ENCODE measurements at places on chromosomes 5 and 9.

GRCh38 chr9:135241381-135242048 lies 154.0 kb downstream of the OLFM1 start:
- no peak for DNase-seq

- no peak for DNase-seq
Measured at GRCh38 chr9:120869726-120870125, 7.3 kb downstream of the PHF19 start.

DNA sequence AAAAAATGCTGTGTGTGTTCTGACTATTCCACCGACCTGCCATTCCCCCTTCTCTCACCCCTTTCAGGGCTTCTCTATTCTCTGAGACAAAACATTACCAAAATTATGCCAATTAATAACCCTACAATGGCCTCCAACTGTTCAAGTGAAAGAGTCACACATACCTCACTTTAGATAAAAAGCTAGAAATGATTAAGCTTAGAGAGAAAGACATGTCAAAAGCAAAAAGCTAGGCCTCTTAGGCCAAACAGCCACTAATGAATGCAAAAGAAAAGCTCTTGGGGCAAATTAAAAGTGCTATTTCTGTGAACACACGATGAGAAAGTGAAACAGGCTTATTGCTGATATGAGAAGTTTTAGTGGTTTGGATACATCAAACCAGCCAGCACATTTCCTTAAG lies 279.6 kb upstream of the GRAMD2B start:
- no peak for DNase-seq

DNA sequence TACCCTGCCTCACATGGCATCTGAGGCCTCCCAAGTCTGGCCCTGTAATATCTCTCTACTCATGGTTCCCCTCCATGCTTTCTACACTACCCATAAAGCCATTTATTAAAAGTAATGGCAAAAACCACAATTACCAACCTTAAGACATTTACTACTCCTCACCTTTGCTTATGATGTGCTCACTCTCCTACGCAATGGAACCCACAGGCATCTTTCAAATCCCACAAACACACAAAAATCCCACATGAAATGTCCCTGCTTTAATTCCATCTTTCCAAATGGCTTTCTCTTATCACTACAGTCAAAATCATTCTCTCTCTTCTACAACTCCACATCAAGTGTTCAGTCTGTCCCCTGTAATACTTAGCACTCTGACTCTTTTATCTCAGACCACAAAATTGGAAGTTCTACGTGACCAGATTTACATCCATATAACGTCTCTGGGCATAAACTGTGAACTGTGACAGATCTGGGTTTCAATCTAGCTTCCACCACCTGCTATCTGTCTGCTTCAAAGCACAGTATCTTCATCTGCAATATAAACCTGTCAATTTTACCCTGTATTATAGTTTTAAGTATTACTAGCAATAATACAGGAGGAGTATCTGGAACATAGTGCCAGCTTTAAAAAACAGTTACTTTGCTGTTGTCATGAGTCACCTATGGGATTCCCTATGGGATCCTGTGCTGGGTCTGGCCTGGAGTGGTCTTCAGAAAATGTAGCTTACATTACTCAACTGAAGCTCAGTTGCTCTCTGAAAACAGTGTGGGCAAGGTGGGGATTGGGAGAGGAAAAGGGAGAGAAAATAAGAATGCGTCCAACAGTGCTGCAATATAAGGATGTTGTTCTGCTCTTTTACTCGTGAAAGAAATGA lies 137.1 kb upstream of the TRIM32 start:
- no peak for DNase-seq

DNA sequence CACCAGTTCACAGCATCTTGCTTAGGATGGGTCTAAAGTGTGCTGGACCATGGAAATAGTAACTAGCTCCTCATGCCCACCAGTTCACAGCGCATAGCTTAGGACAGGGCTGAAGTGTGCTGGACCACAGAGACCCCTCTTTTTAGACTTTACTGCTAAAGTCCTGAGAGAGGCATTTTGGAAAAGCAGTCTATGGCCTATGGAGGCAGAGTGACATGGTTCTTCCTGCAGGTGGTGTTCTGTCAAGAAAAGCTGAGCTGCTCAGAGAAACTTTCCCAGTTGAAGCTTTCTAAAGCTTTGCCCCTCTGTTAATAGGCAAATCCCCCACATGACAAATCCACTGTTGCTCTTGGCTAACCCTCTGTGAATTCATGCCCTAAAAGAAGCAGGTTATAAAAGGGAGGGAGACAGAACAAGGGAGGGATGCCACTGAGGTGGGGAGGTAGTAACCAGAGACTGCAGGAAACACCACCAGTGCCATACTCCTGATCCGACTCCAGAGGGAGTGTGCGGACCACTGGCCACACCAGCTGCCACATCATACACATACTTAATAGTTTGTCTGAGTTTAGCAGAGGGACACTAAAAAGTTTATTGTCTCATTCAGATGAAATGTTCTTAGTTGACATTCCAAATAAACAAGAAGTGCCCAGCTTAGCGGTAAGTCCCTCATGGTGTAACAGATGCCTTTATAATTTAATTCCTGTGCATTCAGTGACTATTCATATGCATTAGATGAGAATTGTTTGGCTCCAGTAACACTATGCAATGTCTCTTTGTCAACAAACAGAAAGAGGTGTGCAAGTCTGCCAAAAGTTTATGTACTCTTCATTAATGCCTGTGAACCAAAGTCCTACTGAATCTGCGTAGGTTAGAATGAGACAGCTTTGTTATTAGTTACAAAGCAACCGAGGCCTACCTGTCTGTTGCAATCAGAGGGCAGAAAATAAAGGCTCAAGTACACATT lies 236.2 kb upstream of the NFIL3 start:
- DNase-seq, result no peak

- no peak for DNase-seq
Measured at GRCh38 chr9:134949681-134950385, 32.1 kb upstream of the FCN1 start.

DNA sequence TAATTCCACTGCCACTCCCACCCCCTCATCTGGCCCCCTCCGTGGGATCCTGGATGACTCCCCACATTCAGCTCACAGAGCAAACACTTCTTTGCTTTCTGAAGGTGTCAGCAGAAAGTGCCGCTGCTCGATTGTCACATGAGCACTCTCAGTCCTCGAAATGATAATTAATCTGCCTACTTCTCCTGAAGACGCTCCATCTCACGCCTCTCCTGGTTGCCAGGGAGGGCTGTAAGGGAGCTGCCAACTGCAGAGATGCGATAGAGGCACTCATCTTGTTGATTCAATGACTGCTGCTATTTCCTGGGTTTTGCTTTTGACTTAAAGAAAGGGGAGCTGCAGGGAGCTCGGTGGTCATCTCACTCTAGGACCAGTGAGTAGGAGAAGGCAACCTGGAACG lies 206.5 kb downstream of the DAB2IP start:
- DNase-seq, result peak; percentile 5

GRCh38 chr9:126614088-126614454 lies 343 bp downstream of the LMX1B start:
- no peak for DNase-seq

Measured in NCI-H2081 (cell line).